ENCODE measurements at places on chromosomes 11 and 22.

DNA sequence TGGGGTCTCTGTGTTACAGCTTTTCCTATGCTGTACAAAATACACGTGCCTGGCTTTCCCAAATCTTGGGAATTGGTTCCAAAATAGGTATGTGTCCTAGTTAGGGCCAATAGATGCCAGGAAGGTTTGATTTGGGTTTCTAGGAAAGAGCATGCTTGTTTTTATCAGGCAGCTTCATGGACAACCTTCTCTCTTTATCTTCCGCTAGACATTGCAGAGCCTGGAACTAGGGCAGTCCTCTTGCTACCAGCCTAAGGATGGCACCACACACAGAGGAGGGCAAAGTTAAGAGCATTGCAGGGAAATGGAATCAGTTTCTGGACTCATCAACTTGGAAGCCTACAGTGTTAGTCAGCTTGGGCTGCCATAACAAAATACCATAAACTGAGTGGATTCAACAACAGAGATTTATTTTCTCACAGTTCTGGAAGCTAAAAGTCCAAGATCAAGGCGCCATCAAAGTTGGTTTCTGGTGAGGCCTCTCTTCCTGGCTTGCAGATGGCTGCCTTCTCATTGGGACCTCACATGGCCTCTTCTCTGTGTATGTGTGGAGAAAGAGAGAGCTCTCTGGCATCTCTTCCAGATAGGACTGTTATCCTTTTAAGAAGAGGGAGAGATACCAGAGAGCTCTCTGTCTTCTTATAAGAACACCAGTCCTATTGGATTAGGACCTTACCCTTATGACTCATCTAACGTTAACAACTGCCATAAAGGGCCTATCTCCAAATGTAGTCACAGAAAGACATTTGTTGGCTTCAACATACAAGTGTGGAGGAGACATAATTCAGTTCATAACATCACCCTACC, 27.3 kb upstream of the CREB3L1 start:
- DNase-seq = no peak

- peak; percentile 97 for DNase-seq
These were observed 17.1 kb downstream of the MAFF start for GRCh38 chr22:38218661-38219622.

GRCh38 chr11:11813288-11813962, 28.3 kb upstream of the USP47 start:
- DNase-seq = peak; percentile 18

DNA sequence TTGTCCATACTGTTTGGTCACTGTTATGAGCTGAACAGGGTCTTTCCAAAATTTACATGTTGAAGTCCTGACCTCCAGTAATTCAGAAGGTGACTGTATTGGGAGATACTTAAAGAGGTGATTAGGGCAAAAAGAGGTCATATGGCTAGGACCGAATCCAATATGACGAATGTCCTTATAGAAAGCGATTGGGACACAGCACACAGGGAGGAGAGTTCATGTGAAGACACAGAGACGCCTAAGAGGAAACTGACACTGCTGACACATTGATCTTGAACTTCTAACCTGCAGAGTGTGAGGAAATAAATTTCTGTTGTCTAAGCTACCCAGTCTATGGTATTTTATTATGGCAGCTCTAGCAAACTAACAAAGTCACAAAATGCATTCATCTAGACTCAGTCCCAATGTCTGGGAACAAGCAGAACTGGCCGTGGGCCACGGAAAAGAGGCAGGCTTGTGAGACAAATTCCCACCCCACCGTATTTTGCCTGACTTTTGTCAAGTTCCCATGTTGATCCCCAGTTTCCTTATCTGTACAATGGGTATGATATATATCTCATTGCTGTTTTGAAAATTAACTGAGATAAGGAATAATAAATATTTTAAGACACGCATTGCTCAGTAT, 295.0 kb downstream of the NTM start:
- DNase-seq = no peak

DNA sequence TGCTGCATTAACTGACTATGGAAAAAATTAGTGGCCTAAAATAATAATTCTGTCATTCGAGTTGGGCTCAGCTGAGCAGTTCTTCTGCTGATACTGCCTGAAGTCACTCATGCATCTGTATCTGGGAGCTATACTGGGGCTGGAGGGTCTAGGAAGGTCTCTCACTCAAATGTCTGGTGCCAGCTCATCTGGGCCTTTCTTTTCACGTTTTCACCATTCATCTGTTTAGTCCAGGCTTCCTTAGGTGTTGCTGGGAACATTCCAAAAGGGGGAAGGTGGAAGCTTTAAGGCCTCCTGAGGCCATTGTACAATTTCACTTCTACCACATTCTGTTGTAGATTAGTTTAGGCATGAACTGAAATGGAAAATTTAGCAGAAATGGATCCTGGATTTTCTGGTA, 28.0 kb downstream of the YAP1 start:
- DNase-seq = no peak

- DNase-seq = no peak
These were observed 252.5 kb downstream of the ST3GAL4 start for GRCh38 chr11:126607776-126608541.

GRCh38 chr11:44858796-44859527, 91.7 kb downstream of the TP53I11 start:
- DNase-seq = peak; percentile 28

DNA sequence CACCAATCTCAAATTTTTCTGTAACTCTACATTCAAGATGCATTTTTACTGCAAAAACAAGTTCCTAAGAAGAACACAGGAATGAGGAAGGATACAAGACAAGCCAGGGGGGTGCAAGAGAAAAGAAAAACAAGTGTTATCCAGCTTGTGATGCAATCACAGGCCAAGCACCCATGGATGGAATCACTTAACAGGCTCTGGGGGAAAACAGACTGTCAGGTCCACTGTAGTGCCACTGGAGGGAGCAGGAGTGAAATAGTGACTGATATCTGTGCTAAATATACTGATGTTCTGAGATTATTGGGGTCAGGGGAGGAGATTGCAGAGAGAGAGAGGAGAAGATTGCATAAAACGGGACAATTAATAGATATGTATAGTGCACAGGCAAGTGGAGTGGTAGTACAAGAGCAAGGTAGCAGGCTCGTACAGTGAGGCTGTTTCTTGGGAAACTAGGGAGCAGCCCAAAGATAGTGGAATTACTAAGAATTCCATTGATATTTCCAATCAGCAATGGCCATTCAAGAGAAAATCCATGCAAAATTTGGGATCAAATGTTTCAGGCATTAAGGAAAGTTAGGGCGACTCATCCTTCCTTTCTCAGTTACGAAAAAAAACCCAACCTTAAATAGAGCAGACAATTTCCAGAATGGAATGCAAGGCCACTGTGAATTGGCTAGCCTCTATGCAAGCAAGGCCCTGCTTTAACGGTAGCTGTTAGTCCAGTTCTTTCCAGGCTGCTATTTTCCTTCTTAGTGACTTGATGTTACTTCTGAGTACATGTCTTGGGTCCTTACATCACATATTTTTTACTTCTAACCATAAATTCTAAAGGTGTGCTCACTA, 52.2 kb upstream of the CEP126 start:
- DNase-seq = no peak

- DNase-seq = no peak
These were observed 100.6 kb downstream of the PHF21B start for GRCh38 chr22:44909241-44909640.

DNA sequence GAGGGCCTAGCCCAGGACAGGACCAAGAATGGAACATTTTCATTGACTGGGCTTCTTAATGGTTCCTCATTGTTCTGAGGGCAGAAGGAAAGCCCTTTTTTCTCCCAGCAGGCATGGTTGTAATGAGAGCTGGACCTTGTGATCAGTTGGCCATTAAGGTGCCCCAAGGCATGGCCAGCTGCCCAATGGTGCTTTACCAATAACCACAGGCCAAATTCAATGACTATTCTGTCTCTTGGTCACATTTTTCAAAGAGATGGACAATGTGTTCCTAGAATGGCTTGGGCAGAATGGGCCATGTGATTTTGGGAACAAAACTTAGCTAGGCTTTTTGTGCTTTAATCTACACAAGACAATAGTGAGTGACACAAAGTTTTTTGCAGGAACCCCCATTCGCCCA, 7.3 kb downstream of the NAV2 start:
- DNase-seq = peak; percentile 44

DNA sequence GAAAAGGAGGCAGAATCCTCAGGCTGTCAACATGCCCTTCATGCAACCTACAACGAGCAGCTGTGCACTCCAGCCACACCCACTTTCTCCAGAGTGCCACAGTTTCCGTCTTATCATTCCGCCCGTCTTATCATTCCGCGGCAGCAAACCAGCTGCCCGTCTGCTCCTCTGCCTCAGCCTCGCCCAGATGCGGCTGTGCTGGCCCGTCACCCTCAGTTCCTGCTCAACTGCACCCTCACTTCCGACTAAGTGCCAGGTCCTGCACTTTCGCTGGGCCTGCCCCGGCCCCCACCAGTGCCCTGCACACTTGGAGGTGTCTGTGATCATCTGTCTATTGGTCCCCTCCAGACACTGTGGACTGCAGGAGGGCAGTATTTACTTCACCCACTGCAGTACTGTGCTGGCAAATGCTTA, 43.7 kb downstream of the MICAL3 start:
- no peak for DNase-seq

GRCh38 chr11:94681852-94682251, 86.3 kb upstream of the AMOTL1 start:
- no peak for DNase-seq

DNA sequence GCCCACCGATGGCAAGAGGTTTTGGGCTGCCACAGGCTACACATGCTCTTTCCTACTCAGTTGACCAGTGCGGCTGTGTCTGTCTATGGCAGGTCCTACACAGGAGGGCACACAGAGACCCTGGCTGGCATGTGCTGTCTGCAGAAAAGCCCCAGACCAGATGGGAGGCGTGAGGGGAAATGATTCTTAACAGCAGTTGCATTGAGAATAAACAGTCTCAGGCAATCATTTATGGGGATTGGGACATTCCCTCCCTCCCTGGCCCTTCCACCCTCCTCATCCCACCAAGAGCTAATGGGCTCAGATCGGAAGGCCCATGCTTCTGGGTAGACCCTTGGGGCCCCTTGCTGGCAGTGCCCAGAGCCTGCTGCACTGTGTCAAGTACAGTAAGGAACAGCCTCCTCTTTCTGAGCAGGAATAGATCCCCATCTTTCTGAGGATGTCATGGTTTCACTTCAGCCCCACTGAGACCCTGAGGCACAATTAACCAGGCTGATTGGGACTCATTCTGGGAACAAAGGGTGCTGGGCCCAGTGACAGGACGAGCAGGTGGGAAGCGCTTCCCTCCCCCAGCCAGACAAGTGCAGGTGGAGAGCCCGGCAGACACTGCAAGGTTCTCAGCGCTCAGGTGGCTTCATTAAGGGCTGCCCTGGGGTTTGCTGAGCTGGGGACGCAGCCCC, 28.3 kb downstream of the TSPAN18 start:
- DNase-seq = no peak

DNA sequence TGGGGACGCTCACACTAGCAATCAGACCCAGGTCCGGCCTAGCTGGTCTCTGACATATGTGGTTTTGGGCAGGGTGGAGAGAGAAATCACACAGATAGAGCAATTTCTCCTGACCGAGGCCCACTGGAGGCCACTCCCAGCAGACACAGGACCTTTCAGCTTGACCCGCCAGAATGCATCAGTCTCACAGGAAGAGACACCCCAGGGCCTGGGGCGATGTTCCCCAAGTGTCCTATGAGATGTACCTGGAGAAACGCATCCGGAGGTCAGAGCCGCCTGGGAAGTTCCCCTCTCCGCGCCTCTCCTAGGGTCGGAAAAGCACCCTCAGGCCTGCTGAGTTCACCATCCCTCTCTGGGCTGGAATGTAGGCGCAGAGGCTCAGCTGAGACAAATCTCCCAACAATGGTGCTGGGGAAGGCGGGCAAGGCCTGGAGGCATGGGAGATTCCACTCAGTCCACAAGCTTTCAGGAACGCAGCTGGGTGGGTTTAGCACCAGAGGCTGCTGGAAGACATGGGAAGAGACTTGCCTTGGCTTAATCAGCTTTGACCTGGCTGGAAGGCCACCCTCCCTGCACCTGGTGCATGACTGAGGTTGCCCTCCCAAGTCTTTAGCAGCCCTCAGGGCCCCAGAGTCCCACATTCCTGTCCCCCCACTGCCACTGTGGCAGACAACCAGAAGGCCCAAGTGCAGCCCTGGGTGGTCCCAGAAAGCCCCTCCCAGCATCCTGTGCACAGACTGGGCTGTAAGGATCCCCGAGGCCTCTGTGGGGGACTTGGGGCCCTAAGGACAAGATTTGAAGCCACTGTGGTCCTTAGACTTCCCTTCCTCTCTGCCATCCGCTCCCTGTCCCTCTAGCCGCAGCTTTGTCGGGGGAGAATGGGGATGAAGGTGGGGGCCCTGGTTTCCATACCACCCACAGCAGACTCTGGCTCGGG, 57.5 kb downstream of the RTL6 start:
- DNase-seq = no peak

GRCh38 chr11:117415358-117415896, 87.8 kb downstream of the CEP164 start:
- no peak for DNase-seq

DNA sequence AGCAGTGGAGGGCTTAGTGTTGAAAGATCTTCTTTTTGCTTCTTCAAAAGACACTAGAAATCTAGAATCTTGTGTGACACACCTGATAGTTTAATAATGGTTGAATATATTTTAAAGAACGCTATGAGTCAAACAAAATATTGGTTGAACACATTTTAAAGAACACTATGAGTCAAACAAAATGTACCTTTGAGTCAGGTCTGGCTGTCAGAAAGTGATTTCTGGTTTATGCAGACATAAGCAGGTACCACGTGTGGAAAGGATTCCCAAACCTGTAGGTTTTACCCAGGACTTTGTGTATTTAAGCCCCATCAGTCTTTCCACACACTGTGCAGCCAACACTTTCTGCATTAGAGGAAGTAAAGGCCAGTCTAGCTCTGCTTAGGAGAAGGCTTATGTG, 366.7 kb upstream of the TENM4 start:
- no peak for DNase-seq

GRCh38 chr11:112270551-112271180, 10.0 kb upstream of the PLET1 start:
- no peak for DNase-seq

DNA sequence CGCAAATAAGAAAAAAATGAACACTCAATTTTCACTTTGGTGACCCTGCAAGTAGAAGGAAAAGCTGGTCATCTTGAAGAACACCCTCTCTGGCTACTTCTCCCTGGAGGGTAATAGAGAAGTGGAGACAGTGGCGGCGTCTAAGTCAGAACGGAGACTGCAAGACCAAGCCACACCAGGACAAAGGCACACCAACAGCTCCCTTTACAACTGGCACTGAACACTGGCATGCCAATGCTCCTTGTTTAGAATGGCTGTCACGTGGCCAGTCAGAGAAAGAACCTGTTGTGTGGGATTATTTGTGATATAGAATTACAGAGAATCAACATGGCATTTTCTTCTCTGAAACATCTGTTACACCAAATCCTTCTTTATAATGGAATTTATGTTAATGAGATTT, 61.3 kb upstream of the YPEL1 start:
- DNase-seq = no peak

- no peak for DNase-seq
These were observed 55.9 kb upstream of the MN1 start for GRCh38 chr22:27857443-27857842.

DNA sequence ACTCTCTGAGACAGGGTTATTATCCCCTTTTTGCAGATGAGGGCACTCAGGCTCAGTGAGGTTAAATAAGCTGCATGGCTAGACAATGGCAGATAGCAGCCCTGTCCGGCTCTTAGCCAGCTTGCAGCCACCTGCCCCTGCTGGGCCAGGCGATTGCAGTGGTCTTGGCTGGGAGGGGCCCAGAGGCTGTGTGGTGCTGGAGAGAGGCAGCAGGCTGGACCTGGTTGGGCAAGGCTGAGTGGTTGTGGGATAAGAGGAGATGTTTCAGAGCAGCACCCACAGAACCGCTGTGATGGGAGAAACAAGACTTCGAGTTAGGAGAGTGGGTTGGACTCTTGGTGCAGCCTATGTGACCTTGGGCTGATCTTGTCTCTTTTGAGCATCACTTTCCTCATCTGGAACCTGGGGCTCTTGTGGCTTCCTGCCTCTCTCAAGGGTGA, 25.5 kb downstream of the PTPRJ start:
- DNase-seq = no peak
